ENCODE measurements at places on chromosomes 3 and 15.

- DNase-seq, result no peak
Measured at GRCh38 chr15:76056931-76057330, 2.9 kb upstream of the TMEM266 start.

DNA sequence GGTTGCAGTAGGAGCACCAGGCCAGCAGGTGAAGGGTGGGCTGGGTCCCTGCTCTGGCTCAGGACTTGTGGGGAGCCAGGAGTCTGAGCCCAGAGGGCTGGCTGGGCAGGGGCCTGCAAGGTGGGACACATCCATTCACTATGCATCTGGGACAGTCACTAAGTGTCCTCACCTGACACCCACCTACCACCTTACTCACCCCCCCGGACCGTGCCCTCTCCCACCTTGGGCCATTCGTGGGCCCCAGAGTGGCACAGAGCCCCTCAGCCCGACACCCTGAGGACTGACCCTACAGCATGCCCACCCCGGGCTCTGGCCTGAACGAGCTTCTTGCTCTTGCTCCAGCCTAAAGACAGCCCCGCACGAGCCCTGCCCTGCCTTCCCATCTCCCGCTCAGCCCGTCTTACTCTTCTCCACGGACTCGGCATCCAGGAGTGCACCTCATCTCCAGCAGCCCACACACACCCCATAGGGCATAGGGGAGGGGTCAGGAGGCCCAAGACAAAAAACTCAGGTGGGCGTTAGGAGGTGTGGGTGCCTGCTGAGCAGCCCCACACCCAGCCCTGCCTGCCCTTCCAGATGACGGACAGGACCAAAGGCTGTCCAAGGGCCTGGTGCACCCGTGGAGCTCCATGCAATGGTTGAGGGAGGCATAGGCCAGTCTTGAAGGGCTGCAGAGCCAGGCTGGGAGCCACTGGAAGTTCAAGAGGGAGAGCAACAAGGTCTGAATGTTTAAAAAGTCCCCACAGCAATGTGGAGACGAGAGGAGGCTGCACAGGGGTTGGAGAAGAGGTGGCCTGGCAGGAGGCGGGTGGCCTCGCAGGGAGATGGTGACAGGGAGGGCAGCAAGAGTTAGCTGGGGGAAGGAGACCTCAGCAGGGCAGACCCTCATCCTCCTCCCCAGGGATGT, 27.0 kb downstream of the PTH1R start:
- no peak for DNase-seq

DNA sequence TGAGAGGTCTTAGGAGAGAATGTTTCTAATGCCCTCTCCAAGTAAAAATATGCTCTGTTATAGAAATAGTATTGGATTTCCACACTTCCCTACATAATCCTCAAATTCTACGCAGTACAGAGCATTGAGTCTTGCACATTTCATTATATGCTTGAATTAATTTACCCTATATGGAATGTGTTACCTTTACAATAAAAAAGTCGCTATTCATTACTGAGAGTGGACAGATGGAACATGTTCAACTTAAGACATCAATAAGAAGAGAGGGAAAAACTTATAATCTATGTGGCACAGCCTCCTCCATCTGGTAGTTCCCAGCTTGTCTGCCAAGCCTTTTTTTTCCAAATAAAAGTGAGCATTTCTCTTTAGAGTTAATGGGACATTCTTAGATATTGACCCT, 417.9 kb downstream of the MECOM start:
- DNase-seq, result no peak

- DNase-seq, result no peak
Measured at GRCh38 chr3:112319516-112320276, 13.3 kb upstream of the CD200 start.

- DNase-seq, result no peak
Measured at GRCh38 chr3:101495552-101495951, 17.5 kb downstream of the SENP7 start.

- DNase-seq, result no peak
Measured at GRCh38 chr3:57048052-57048671, 12.3 kb upstream of the SPATA12 start.

- DNase-seq, result no peak
Measured at GRCh38 chr15:34203936-34204335, 6.0 kb downstream of the KATNBL1 start.

- DNase-seq, result no peak
Measured at GRCh38 chr3:176799675-176800074, 397.6 kb downstream of the TBL1XR1 start.

GRCh38 chr15:76135516-76135915, 75.7 kb downstream of the TMEM266 start:
- no peak for DNase-seq

DNA sequence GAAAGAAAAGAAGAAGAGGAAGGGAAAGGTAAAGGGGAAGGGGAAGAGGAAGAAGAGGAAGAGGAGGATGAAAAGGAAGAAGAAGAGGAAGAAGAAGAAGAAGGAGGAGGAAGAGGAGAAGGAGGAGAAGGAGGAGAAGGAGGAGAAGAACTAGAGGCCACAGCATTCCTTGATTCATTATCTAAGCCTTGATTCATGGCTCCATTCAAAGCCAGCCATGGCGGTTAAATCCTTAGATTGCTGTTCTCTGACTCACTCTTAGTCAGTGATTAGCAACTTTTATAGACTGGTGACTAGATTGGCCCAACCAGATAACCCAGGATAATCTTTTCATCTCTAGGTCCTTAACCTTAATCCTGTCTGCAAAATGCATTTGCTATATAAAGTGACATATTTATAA, 47.6 kb downstream of the OSTN start:
- no peak for DNase-seq

DNA sequence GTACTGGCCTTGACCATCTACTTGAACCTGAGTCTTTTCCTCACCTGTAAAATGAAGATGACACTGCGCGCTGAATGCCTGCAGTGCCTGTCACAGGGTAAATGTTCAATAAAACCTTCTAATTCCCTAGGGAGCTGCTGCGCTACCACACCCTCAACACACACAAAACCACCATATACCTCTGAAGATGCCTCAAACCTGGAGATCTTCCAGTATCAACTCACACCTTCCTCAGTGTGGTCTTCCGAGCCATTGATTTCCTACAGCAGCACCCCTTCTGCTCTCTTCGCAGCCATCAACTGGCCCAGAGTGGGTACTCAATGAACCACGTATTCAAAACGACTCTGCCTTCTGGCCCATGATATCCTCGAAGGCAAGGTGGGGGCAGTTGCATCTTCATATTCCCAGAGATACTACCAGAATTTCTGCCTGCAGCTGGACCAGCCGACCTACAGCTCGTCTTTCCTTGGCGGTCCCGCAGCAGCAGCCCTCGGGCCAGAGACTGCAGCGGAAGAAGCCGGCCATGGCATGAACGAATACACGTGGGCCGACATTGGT, 695 bp downstream of the RPL32 start:
- DNase-seq, result no peak

- DNase-seq, result no peak
Measured at GRCh38 chr3:88005066-88005465, 53.7 kb downstream of the CGGBP1 start.

- no peak for DNase-seq
Measured at GRCh38 chr3:114660808-114661207, 367.0 kb downstream of the TIGIT start.

GRCh38 chr3:147903026-147903425, 493.9 kb downstream of the ZIC1 start:
- no peak for DNase-seq

GRCh38 chr15:80769829-80770705, 9.1 kb upstream of the CEMIP start:
- no peak for DNase-seq

DNA sequence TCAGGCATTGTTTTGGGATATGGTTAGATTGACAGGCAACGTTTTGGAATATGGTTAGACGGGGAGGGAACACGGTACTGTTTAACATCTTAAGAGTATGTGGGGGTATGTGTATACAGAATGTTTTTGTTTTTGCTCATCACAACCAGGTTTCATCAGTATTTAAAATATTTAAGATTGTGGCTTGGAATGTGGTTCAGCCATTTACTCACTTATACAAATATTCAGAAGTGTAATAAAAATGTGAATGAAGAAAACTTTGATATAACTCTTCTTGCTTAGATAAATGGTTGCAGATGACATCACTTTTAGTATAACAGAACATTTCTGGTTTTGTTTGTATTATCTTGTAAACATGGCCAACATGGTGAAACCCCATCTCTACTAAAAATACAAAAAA, 3.9 kb upstream of the PAK2 start:
- no peak for DNase-seq

Measured in T-cell (primary cell).